ENCODE measurements at places on chromosomes 6 and 20. TPM values are rescaled to one million over a fixed set of nuclear protein-coding genes. Genes with fewer than 3 reads are reported as not detected.

The PPP1R16B gene
- total RNA-seq: 55.0 TPM

The EYS gene
- not detected for total RNA-seq

The KIF13A gene
- not detected for total RNA-seq

The HLA-DQA2 gene
- 4.3 TPM for total RNA-seq

The BPIFA1 gene
- not detected for total RNA-seq

The CTCFL gene
- total RNA-seq: not detected

The BMP5 gene
- total RNA-seq: not detected

The ZNF391 gene
- 0.39 TPM for total RNA-seq

The TMEM170B gene
- 0.23 TPM for total RNA-seq

The SLC4A11 gene
- 1.1 TPM for total RNA-seq

The UBR2 gene
- 30.0 TPM for total RNA-seq

The BPIFB2 gene
- not detected for total RNA-seq

The MANEA gene
- total RNA-seq: 23.8 TPM

The ENPP4 gene
- total RNA-seq: 4.9 TPM

The C6orf132 gene
- 0.05 TPM for total RNA-seq

The SLA2 gene
- total RNA-seq: 68.9 TPM

The OPRL1 gene
- total RNA-seq: 0.70 TPM

The RBPJL gene
- not detected for total RNA-seq
